Adipose tissue (tissue), 3 donors: ENCODE measurements at places on chromosomes 4 and X. TPM values are rescaled to one million over a fixed set of nuclear protein-coding genes. Genes with fewer than 3 reads are reported as not detected.

MTTP gene
- not detected for polyA plus RNA-seq

BEX5 gene
- 17.1 TPM for polyA plus RNA-seq

ZCCHC18 gene
- polyA plus RNA-seq = 0.45 TPM

GLUD2 gene
- polyA plus RNA-seq = 3.7 TPM

AMOT gene
- 1.4 TPM for polyA plus RNA-seq

SUPT20HL2 gene
- not detected for polyA plus RNA-seq

ASMT gene
- polyA plus RNA-seq = 0.09 TPM

CLCN3 gene
- polyA plus RNA-seq = 12.7 TPM

DDIT4L gene
- 2.5 TPM for polyA plus RNA-seq
